Fibroblast of skin of left biceps (primary cell): ENCODE measurements at places on chromosomes 12 and 14.

- DNase-seq: no peak
Observed at GRCh38 chr12:62372134-62372533, 94.5 kb upstream of the MON2 start.

DNA sequence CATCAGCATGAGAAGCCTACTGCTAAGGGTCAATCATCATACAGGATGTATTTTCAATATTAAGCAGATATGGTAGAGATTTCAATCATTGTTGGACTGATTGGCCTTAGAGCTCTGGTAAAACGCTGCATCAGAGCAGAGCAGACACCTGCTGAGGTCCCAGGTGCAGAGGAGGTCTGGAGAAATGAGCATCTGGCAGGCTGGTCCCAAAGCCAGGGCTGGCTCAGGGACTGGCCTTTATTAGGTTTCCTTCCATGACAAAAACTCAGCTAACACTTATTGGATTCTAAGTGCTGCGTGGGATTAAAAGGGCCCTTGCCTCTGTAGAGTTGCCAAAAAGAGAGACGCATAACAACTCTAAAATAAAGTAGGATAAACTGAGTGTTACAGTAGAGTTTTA is 29.7 kb downstream of the AKAP6 start:
- DNase-seq: no peak

- no peak for DNase-seq
Observed at GRCh38 chr14:73290279-73290678, 53.0 kb downstream of the PAPLN start.

DNA sequence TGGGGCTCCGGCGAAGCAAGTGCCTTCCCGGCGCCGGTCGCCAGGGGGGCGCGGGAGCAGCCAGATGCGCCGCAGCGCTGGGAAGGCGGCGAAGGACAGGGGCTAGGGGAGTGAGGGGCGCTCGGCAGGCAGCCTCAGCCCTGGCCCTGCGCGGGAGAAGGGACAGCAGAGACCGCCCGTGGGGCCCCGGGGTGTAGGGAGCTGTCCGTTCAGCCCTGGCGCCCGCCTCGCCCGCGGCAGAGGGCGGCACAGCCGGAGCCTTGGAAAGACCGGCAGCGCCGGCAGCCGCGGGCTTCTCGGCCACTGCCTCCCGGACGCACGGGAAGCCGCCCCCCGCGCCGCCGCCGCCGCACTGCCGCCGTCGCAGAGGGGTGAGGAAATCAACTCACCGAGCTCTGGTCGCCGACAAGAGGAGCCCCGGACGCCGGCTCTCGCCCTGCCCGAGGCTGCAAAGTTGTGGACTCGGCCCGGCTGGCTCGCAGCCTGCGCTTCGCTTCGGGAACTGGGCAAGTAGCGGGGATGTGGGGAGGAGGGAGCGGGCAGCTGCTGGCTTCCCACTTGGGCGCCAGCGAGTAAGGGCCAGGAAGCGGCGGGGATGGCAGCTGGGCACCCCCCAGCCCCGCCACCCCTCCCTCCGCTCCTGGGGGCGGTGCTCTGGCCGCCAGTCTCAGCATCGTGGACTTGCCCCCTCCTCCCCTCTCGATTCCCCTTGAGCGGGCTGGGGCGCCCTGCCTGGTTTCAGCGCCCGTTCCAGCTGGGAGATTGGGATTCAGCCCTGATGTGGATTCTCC is at the start of gene ZDHHC22:
Gene ZDHHC22 (minus strand): TSS at position 578 of the 791 bp plus-strand sequence. CDS start 2,053 bp downstream, outside the sequence.
- DNase-seq: no peak

DNA sequence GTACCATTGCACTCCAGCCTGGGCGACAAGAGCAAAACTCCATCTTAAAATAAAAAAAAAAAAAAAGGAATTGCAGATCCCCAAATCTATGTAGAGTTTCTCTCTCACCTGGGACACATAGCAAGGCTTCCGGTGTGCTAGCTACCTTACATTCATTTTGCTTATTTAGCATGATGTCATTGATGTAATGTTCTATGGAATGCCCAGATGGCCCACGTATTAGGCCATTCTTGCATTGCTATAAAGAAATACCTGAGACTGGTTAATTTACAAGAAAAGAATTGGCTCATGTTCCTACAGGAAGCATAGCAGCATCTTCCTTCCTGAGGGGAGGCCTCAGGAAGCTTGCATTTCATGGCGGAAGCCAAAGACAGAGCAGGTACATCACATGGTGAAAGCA is 36.9 kb upstream of the A2ML1 start:
- DNase-seq: no peak

DNA sequence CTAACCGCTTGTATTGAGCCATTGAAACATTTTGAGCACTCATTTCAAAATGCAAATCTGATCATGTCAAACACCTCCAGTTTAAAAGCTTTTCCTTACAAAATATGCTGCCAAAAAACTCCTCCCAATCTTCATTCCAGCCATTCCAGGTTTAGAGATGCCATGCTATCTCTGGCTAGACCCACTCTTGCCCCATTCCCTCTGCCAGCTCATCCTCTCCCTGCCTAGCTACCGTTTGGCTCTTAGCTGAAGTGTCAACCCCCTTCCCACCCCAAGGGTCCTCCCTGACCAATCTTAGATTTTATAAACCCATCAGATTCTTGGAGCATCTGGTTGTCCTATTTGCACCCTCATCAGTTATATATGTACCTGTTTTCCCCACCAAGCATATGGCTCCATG is 75.0 kb downstream of the SCAF11 start:
- no peak for DNase-seq

GRCh38 chr12:95723693-95724384 is 66.7 kb downstream of the NTN4 start:
- DNase-seq: peak; percentile 12

GRCh38 chr12:126347421-126347820 is 1282.2 kb downstream of the AACS start:
- DNase-seq: no peak

- no peak for DNase-seq
Observed at GRCh38 chr12:131241517-131241916, 287.8 kb downstream of the ADGRD1 start.

- DNase-seq: no peak
Observed at GRCh38 chr12:49554266-49554665, 13.7 kb downstream of the MCRS1 start.

- DNase-seq: no peak
Observed at GRCh38 chr14:64112867-64113678, 181.1 kb downstream of the ESR2 start.

DNA sequence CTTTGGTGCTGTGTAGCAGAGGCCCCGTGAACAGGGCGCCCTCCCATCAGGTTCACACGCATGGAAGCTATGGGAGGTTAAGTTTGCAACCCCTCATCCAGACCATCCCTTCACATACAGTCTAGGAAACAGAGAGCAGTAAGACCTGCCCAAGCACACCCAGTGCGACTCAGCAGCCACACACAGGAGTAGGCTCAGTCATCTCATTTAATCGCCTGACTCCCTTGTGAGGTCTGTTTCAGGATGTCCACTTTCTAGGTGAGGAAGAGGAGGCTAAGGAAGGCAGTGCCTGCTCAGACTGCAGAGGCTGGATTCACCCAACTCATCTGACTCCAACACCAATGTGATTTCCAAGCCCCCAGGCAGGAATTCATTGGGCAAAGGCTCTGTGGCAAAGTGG is 11.9 kb downstream of the BDKRB1 start:
- DNase-seq: no peak

GRCh38 chr12:28568118-28568517 is 377.9 kb downstream of the CCDC91 start:
- DNase-seq: peak; percentile 66

DNA sequence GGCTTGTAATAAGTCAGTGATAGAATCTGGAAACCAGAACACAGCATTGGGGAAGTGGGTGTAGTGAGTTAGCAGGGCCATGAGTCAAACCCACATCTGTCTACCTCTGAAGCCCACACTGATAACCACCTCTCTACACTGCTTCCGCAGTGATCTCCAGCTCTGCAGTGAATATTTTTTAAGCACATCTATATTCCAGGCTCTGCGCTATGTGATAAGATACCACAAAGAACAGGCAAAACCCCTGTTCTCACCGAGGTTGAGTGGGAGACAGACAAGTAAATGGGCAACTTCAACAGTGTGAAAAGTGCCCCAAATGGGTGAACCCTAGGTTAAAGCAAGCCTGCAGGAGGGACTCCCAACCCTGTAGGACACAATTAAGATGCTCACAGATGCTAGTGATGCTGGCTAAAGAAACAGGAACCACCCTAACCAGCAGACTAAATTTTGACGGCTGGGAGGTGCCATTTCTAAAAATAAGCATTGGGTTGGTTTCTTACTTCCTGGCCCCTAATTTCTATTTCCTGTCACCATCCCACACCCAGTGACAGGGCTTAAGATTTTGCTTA is 375.0 kb downstream of the DPF3 start:
- no peak for DNase-seq

- DNase-seq: peak; percentile 34
Observed at GRCh38 chr12:58268069-58268468, 326.7 kb downstream of the ATP23 start.

DNA sequence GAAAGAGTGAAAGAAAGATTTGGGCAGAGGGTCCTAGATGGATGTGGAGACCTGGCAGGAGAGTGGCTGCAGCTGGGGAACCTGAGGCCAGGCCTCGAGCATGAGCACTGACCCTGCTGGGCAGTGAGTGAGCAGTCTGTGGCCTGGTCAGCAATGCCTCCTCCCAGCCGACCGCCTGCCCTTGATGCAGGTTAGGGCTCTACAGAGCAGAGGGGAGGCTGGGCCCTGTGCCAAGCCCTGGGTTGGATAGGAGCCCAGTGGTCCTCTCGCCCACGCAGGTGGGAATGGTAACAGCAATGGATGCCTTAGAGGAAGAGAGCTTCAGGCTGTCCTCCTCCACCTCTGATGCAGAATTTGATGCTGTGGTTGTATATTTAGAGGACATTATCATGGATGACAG is 59.8 kb downstream of the RAB35 start:
- DNase-seq: no peak

- no peak for DNase-seq
Observed at GRCh38 chr14:82896476-82896875, 1362.8 kb upstream of the SEL1L start.

GRCh38 chr12:30437044-30437443 is 258.6 kb downstream of the IPO8 start:
- DNase-seq: no peak

DNA sequence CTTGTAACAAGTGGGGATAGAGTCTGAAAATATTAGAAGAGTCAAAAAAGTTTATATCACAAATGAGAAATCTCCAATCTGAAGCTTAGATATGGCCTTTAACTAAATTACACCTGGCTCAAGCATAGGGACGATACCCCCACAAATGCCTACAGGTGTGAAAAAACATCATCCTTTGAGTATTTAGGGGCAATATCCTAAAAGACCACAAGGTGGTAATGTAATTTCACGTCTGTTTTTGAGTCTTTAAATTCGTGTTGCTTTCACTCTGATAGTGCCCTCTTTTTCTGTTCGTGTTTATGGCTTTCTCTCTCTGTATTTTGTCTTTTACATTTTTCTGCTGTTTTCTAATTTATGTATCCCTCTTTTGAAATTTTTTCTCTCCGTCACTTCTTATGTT is 84.3 kb downstream of the ETNK1 start:
- no peak for DNase-seq

DNA sequence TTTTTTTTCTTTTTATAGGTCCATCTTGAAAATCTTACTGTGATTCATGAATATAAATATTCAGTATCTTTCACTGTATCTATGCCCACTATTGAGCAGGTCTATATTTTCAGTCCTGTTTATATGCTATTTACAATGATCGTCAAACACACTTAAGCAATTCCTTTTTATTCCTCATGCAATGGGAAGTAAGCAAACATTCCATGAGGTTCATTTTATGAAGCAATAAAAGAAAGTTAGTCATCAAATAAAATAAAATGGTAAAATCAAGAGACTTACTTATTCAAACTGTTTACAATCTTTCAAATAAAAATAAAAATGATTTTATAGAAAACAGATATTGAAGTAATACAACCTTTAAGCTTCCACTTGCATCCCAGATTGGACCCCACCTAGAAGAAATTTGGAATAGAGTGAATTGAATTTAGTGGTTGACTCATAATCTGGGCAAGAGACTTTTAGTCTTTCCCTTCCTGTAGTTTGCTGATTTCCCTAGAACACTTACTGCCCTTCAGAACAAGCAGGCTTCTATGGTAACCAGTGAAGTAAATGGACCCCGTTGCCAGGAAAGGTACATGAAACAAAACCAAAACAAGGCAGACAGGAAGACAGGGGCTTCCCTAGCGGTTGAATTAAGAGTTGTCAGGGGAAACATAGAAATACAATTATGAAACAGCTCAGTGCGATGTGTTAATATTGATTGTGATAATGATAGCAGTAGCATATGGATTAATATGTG is 241.0 kb upstream of the ATP2B1 start:
- peak; percentile 22 for DNase-seq

GRCh38 chr12:10409392-10409791 is at the start of gene KLRC4:
TSS of gene KLRC4 (minus strand) at chr12:10409757. CDS start at chr12:10409575, 182 bp downstream.
- DNase-seq: no peak

GRCh38 chr12:77493302-77494168 is 337.2 kb upstream of the NAV3 start:
- DNase-seq: no peak

- peak; percentile 38 for DNase-seq
Observed at GRCh38 chr12:77847060-77847541, 16.4 kb downstream of the NAV3 start.

GRCh38 chr14:101854366-101854765 is 92.9 kb downstream of the PPP2R5C start:
- no peak for DNase-seq

DNA sequence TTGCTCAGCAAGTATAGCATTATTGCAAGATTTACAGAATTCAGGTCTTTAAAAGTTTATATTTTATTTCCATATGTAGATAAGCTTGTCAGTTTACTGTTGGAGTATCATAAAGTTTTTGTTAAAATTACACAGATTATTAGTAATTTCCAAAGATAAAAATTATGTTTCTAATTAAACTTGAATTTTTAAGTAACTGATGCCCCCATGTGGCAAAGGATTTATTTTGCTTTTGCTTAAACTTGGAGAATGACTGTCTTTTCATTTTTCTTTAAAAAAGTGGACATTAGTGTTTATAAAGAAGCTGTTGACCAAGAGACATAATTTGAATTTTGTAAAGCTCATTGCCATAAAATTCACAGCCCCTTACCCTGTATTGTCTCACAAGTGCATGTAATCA is 45.8 kb downstream of the ETNK1 start:
- no peak for DNase-seq

- no peak for DNase-seq
Observed at GRCh38 chr12:127503246-127503645, 763.7 kb upstream of the TMEM132C start.

GRCh38 chr14:32434880-32435279 is 105.8 kb downstream of the AKAP6 start:
- no peak for DNase-seq

GRCh38 chr14:22613736-22614239 is 15.7 kb downstream of the ABHD4 start:
- DNase-seq: no peak

DNA sequence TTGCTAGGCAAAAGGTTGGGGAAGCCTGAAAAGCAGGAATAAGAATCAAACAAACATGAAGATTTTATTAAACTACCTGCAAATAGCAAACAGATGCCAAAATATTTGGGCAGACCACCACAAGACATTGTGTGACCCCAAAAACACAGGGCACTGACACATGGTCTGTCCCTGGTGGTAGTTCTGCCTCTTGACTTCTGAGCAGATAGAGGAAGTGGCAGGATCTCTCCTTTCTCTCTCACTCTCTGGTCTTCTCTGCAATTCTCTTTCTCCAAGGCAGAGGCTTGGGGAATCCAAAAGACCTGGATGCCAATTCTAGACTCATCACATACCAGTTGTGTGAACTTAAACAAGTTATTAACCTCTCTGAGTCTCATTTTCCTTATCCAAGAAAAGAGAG is 4.3 kb upstream of the PTGDR start:
- DNase-seq: no peak
